ENCODE measurements at places on chromosomes 11 and 22.
A peak's percentile ranks its signal among the peaks of the same experiment; 100 is the strongest.

- DNase-seq: no peak
Observed at GRCh38 chr11:114845766-114846415, 167.6 kb downstream of the NXPE2 start.

- DNase-seq: no peak
Observed at GRCh38 chr11:87359401-87359800, 321.7 kb downstream of the TMEM135 start.

DNA sequence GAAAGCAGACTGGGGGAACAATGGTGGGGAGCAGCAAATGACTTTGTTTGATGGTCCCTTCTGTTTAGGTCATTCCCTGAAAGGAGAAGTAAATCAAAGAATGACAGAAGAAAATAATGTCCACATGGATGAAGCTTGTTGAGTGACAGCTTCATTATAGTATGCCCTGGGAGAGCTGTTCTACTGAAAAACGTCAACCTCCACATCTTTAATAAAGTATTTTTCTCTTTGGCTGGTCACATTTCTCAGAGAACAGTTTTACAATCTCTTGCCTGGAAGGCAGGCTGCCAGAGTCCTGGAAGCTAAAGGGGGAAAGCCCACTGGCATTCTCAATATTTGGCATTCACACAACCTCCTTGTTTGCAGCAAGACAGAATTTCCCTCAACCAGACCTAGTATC lies 287.9 kb downstream of the SWAP70 start:
- DNase-seq: no peak

- DNase-seq: no peak
Observed at GRCh38 chr22:17842386-17842785, 68.1 kb upstream of the BID start.

DNA sequence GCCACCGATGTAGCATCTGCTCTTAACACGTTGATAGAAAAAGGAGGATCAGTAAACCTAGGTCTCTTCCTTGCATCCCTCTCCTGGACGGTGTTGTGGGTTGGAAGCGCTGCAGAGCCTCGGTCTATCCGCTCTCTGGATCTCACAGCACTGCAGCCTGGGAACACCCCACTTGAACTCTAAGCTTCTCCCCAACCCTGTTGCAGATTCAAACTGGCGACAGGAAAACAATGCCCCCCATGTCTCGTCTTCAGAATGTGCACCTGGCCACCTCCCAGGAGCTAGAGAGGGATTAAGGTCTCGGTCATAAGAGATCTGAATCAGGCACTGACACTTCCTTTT lies 454 bp downstream of the TMEM218 start:
- DNase-seq: peak; percentile 29

DNA sequence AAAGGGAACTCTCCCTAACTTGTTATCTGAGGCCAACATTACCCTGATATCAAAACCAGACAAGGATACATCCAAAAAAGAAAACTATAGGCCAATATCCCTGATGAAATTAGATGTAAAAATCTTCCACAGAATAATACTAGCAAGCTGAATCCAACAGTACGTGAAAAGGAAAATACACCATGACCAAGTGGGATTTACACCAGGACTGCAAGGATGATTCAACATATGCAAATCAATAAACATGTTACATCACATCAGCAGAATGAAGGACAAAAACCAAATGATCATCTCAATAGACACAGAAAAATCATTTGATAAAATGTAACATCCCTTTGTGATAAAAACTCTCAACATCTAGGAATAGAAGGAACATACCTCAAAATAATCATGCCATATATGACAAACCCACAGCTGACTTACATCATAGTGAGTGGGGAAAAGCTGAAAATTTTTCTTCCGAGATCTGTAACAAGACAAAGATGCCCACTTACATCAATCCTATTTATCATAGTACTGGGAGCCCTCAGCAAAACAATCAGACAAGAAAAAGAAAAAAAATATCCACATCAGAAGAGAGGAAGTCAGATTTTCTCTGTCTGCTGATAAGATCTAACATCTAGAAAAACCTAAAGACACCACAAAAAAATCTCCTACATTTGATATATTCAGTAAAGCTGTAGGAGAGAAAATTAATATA lies 703.3 kb upstream of the ANO5 start:
- no peak for DNase-seq

- no peak for DNase-seq
Observed at GRCh38 chr11:75346912-75347647, 4.4 kb downstream of the ARRB1 start.

GRCh38 chr22:30615543-30615954 lies 8.6 kb downstream of the TCN2 start:
- no peak for DNase-seq

All from SHP77 treated with DMSO at 0.1 percent for 48 hours (cell line).